CD4-positive, alpha-beta T cell treated with Interleukin-17A for 1 hour (primary cell): ENCODE measurements at places on chromosomes 13 and 19.

DNA sequence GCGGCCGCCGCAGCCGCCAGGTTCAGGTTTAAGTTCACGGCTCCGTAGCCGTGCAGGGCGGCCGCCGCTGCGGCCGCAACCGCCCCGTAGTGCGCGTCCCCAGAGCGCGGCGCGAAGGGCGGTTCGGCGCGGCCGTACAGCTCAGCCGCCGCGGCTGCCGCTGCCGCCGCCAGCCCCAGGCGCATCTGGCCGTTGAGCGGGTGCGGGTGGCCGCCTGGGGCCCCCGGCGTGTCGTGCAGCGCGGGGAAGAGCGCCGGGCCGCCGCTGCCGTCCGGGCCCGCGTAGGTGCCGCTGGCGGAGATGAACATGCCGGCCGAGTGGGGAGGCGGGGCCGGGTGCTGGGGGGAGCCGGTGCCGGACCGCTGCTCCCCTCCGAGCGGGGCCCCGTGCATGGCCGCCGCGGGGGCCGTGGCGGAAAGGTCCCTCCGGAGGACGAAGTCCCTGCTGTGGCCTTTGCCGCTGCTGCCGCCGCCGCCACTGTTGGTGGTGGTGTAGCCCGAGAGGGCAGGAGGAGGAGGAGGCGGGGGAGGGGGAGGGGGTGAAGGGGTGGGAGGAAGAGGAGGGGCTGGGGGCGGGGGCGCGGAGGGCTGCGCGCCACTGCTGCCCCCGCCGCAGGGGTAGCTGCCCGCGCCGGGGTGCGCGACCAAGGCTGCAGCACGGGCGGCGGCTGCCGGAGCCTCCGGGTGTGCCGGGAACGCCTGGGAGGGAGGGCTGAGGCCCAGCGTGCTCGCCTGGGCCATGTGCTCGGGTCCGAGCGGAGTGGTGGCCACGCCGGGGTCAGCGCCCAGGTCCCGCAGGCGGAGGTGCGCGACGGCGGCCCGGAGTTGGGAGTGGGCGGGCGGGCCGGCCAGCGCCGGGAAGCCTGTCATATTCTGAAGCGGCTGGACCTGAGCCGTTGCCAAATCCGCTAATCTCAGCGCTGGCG, 654 bp downstream of the ZIC5 start:
- DNase-seq = no peak

GRCh38 chr19:5628461-5628860, 5.6 kb downstream of the SAFB start:
- DNase-seq = no peak

DNA sequence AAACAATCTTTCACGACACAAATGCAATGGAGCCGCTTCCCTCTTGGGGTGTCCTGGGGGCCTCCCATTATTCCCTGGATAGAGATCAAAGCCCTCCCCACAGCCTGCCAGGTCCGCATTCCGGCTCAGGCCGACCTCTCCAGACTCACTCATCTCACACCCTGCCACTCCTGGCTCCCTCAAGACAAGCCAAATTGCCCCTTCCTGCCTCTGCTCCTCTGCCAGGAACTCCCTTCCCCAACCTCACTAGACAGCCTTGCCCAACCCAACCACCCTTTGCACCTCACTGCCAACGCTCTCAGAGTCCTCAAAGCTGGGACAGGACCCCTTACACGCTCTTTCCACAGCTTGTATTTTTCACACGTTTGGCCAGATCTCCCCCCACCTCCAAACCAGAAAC, 1.5 kb downstream of the ABHD17A start:
- DNase-seq = peak; percentile 47

DNA sequence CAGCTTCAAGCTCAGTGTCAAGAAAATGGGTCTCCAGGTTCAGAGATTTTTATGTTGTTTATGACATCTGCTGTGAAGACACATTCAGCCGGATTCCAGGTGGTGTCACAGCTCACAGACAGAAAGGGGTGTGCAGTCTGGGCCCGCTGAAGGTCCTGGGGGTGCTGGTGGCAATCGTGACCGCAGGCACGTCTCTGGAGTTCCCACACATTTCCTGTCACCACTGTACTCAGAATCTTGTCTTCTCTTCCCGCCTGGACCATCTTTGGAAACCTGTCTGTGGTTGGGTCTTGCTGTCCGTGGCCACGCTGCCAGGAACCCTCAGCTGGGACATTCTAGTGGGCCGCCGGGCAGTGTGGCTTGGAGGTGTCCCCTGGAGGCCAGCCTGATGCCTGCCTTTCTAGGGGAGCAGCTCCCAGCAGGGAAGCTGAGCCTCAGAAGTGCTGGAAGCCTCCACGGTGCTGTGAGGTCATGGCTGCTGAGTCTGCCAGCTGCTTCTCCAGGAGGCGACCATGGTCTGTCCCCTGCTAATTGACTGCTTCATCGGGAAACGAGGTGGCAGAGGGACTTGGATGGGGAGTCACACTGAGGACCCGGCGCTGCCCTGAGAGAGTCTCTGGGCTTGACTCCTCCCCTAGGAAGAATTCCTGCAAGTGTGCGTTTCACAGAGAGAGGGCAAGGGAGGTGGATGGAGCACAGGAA, 3.7 kb downstream of the TEX29 start:
- DNase-seq = no peak

DNA sequence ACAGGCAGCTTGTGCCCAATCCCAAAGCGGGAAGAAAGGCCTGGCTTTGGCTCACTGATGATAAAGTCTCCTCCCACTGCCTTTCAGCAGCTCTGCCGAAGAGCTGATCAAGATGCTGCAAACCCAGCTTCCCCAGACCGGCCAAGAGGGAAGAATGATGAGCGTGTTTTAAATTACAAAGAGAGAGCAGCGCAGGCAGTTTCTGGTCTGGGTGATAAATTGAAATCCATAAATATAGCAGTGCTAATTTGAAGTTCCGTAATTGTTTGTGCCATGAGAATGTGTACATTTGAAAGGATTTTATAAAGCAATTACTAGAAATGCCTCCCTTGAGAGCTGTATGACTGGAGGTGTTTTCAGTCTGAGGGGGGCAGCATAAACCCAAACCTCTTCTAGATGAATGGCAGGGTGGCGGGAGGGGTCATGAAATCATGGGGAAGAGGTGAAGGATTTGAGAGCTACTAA, 171.8 kb downstream of the STK24 start:
- DNase-seq = no peak

DNA sequence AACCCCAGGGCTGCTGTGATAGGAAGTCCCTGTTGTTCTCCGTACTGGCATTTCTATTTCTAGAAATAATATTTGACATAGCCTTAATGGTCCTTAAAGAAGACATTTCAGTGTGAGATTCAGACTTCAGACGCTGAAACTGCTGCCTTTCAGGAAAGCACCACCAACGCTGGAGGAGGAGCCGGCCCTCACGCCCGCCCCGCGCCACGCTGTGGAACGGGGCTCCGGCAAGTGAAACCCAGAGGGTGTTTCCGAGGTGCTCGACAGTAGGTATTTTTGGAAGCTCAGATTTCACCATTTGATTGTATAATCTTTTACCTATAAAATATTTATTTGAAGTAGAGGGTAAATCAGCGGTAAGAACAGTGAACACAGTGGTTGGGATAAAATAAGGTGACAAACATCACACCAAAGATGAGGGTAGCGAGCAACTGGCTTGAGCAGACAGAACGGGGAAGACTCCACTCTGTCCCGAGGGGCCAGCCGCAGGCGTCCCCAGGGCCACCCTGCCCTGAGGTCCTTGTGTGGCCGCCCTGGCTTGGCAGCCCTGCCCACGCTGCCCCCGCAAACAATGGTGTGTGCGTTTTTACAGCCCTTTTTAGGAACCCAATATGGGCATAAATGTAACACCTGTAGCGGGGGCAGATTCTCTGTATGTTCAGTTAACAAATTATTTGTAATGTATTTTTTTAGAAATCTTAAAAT, 85.6 kb upstream of the MCF2L start:
- no peak for DNase-seq

- no peak for DNase-seq
Measured at GRCh38 chr19:53771144-53771543, 53.0 kb downstream of the NLRP12 start.
